GM19239 (cell line): ENCODE measurements at places on chromosomes 12 and 14.
A peak's percentile ranks its signal among the peaks of the same experiment; 100 is the strongest.

- no peak for DNase-seq
These were observed 2.3 kb downstream of the ABCC9 start for GRCh38 chr12:21938879-21939278.

DNA sequence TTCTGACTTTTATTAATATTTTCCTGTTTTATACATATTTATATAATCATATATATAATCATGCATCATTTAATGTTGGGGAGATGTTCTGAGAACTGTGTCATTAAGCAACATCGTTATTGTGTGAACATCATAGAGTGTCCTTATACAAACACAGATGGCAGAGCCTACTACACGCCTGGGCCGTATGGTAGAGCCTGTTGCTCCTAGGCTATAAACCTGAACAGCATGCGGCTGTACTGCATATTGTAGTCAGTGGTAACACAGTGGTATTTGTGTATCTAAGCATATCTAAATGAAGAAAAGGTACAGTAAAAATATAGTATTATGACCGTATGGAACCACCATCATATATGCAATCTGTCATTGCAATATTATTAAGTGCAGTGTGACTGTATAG is 44.7 kb upstream of the BCL7A start:
- DNase-seq, result no peak

GRCh38 chr12:49548822-49549648 is 10.2 kb downstream of the KCNH3 start:
- no peak for DNase-seq

DNA sequence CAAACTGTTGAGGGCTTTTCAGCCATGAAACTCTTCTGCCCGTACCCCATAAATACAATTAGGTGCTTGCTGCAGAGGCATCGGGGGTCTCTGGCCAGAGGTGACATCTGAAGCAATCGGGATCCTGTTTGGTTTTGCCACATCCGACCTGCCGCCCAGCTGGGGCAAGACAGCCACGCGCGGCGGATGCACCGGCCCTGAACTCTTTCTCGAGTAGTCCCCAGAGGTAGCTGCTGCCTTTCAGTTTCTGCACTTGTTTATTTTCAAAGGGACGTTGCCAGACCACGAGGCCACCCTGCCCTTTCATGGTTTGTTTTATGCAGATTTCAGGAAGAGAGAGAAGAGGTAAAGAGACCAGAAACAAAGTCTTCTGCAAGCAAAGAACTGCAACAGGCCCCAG is 10.6 kb upstream of the MLXIP start:
- peak; percentile 73 for DNase-seq

GRCh38 chr14:41549282-41549681 is 57.4 kb upstream of the LRFN5 start:
- DNase-seq, result no peak

GRCh38 chr12:21769307-21769706 is 5.2 kb downstream of the KCNJ8 start:
- no peak for DNase-seq
